ENCODE measurements at places on chromosomes 13 and 19.

GRCh38 chr13:55999709-56000108 is 1141.0 kb upstream of the PRR20A start:
- DNase-seq, result no peak

DNA sequence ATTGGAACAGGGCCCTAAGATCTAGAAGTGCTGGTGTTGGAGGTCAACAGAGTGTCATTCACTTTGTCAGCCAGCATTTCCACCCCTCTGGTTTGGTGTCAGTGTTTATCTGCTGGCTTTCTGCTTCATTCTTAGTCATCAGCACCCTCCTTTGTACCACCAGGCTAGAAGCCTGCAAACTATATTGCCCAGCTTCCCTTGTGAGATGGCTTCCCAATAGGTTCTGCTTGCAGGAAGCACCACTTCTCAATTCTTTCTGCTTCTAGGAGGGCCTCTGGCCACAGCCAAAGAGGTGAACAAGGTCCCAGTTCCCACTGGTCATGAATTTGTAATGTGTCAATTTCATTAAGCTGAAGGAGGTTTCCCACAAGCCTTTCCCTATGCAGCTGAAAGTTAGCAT is 36.4 kb upstream of the CALM3 start:
- no peak for DNase-seq

GRCh38 chr13:50378509-50379044 is 363.3 kb downstream of the KCNRG start:
- DNase-seq, result no peak

DNA sequence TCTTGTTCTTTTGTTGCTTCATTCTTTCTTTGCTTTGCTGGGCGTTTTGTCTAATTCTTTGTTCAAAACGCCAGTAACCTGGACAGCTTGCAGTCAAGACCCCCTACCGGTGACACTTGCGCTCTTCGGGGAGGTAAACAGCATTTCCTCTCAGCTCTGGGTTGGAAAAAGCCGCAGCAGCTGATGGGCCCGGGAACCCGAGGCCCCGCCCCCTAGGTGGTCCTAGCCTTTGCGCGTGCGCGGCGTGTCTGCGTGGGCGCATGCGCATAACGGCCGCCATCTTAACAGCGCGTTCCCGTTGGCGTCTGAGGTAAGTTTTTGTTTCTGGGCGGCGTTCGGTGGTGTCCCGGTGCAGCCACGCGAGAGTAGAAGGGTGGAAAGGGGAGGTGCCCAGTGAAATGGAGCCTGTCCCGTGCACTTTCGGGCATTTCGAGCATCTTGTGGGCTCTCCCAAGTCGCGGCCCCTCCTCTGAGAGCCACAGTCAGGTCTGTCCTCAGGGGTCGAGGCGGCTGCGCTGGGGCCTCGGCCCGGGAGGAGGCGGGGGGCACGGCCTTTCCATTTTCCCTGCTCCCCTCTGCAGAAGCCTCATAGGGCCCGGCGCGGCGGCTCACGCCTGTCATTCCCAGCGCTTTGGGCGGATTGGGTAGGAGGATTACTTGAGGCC is at the start of gene ZNF559:
Gene ZNF559 (plus strand): TSS at position 261 of the 665 bp plus-strand sequence. CDS start 14,371 bp downstream, outside the sequence.
- peak; percentile 97 for DNase-seq

GRCh38 chr19:2723345-2723715 is 2.2 kb upstream of the DIRAS1 start:
- DNase-seq, result no peak

- no peak for DNase-seq
These were observed 152.6 kb upstream of the KL start for GRCh38 chr13:32863596-32863995.

All from CD4-positive, alpha-beta T cell treated with Interleukin-17A for 1 hour (primary cell).